ENCODE measurements at places on chromosomes 12 and 14. TPM values are rescaled to one million over a fixed set of nuclear protein-coding genes. Genes with fewer than 3 reads are reported as not detected.

DNA sequence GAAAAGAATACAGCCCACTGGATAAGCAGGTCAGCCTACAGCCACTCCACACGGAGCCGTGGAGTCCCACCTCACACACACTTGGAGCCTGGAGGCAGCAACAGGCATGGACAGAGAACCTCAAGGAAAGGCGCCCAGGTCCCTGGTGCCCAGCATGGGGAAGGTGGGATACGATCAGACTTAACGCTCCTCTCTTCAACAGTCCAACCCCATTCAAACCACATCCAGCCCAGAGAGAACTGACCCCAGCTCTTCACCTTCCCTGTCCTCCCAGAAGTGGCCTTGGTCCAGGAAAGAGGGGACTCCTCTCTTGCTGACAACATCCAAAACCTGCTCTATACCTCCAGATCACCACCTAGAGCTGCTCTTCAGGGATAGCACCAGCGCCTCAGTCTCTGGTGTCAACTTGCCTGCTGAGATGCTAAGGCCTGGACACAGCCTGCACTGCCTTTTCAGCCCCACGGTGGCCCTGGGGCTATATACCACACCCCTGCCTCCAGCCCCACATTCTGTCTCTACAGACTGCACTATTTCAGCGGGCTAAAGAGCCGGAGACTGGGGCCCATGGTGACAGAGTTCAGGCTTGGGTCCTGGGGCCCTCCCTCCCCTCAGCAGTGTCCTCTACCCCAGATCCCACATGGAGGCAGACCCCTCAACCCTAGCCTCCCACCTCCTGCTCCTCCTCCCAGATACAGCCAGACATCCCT lies 7.0 kb downstream of the ADCY6 start:
- DNase-seq, result peak; percentile 63

DNA sequence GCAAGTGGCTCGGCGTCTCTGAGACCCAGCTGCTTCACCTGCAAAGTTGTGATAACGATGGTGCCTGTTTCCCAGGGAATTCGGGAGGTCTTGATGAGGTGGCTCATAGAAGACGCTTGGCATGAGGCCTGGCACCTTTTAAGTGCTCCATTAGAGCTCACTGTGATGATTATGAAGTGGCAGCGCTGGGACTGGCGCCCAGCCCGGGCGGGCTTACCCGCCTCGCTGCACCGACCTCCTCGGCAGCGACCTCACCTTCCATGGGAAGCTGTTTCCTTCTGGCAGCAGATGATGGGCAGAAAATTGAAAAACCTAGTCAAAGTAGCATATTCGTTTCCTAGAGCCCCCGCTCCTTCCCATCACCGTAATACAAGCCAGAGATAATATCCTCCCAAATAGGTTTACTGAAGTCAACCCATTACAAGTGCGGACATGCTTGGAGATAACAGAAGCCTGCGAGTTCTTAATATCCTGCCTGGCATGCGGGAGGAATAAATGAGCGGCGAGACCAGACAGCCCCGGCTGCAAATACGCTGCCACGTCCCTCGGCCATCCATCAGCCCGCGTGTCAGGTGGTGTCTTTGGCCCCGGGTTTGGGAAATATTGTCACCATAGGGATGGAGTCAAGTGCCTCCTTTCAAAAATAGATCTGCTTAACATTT lies 35.2 kb upstream of the DLK1 start:
- no peak for DNase-seq

DNA sequence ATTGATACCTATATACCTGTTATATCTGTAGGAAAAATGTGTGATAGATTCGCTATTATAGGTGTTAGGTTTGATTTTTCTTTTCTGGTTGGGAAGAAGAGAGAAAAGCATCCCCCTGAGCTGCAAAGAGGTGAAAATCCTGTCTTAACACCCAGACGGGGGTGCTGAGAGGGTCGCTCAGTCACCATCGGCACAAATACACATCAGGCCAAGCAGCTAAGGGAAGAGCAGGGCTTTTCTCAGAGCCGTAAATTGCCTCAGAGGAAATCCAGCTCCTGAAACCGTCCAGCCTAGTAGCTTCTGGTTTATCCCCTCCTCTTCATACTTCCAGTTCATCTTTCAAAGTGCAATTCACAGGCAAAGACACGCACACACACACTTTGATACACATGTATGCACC lies 111.1 kb upstream of the OVCH1 start:
- no peak for DNase-seq

DNA sequence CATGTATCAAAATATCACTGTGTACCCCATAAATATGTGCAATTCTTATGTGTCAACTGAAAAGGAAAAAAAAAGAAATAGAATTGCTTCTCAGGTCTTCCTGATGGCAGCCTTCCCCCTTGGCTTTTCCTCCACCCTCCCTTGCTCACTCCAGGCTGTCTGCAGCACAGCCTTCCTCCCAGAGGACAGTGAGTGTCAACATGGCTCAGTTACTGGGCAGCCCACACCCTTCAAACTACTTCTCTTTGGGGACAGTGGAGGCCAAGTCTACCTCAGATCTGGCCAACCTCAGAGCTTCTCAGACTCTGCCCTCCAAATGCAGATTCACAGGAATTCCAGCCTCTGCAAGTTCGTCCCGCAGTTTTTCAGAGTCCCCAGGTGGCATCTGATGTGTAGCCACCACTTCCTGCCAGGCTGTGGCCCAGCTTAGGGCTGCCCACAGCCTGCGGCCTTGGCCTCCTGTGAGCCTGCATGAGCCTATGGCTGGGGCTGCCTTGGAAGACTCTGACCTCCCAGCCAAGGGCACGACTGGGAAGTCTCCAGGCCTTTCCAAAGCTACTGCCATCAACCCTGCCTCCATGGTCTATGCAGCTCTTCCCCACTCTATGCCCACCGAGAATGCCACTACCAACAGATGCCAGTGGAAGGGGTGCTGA lies 148.0 kb upstream of the PWP1 start:
- no peak for DNase-seq

GRCh38 chr12:59637692-59638070 lies 41.9 kb downstream of the SLC16A7 start:
- no peak for DNase-seq

GRCh38 chr14:75234173-75235115 lies 44.2 kb upstream of the FOS start:
- no peak for DNase-seq

GRCh38 chr14:56708704-56709103 lies 101.6 kb downstream of the OTX2 start:
- no peak for DNase-seq

The POLE gene
- total RNA-seq, result 44.7 TPM

The TAS2R19 gene
- 1.9 TPM for total RNA-seq

The MGST1 gene
- 23.9 TPM for total RNA-seq

All from chondrocyte (in vitro differentiated cells).